Hematopoietic multipotent progenitor cell (in vitro differentiated cells): ENCODE measurements at places on chromosomes 6 and 20.
A peak's percentile ranks its signal among the peaks of the same experiment; 100 is the strongest.

DNA sequence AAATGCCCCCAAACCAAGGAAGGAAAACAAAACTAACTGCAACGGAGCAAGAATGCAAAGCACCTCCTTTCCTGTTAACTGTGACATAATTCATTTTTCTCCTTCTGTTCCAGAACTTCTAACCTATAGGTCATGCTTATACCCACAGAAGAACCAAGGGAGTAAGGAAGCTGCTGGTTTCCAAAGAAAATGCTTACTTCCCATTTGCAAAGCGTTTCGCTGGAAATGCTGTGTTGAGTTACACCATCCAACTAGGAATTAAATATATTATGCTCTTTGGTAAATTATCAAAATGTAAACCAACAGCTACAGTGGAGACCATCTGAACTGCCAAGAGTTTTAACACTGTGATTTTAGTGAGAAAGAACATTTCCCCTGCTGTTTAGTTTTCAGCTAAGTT, 42.9 kb downstream of the ATXN1 start:
- DNase-seq = no peak

DNA sequence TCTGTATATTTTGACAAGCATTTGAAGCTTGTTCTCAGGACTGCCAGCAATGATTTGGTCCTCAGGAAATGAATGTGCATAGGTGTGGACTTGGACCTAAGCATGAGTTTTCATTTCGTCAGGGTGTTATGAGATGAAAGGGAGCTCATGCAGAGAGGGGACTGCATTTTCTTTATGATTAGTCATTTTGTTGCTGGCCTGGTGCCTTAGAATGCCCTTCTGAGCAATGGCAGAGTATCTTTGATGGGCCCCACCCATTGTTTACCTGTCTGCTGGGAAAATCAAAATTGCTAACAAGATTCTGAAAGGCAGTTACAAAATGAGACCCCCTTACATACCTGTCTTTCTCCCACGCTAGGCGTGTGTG, 51.5 kb upstream of the MTHFD1L start:
- DNase-seq = no peak

DNA sequence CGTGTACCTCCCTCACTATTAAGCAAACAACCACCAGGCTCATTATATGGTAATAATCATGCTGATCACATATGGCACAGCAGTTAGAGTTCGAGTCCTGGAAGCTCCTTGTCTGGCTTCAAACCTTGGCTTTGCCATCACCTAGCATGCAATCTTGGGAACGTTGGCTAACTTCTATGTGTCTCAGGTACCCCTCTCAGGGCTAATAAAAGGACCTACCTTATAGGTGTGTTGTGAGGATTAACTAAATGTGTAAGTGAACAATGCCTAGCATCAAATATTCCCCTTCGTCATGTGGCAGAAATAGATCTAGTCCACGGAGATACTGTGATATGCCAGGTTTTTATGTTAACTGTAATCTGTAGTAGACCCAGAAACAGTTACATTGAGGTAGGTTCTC, 10.4 kb downstream of the CYP24A1 start:
- DNase-seq = no peak

- DNase-seq = no peak
Observed at GRCh38 chr20:54469293-54469692, 6.1 kb upstream of the DOK5 start.

DNA sequence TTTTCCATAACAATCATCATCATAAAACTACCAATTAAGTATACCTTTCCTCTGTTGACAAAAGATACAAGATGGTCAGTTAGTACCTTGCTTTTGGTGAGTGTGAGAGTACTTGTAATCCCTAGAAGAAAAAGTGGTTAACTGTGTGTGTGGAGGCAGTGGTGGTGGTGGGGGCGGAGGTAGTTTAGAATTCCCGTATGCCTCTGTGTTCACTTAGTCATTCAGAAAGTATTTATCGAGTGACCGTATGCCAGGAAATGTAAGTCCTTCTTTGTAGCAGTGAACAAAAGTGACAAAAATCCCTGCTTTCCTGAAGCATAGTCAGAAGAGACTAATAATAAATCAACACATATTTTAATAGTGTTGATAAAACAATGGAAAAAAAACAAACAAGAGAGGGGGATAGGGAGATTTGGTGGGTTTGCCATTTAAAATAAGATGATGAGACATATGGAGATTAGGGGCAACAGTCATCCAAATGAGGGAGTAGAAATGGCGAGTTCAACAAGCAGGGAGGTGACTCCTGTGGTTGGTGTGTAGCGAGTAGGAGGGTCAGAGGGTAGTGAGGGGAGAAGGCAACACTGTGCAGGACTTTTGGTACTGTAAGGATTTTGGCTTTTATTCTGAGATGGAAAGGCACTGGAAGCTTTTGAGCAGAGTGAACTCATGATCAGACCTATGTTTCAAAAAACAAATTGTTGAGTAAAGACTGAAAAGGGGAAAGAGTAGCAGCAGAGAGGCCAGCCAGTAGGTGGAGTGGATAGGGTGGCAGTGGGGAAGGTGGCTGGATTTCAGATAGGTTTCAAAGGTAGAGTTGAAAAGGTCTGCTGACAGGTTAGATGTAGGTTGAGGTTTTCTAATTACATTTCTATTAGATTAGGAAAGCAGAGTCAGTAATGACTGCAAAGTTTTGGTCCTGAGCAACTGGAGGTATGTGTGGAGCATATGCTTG, 40.3 kb upstream of the SIM1 start:
- DNase-seq = no peak

DNA sequence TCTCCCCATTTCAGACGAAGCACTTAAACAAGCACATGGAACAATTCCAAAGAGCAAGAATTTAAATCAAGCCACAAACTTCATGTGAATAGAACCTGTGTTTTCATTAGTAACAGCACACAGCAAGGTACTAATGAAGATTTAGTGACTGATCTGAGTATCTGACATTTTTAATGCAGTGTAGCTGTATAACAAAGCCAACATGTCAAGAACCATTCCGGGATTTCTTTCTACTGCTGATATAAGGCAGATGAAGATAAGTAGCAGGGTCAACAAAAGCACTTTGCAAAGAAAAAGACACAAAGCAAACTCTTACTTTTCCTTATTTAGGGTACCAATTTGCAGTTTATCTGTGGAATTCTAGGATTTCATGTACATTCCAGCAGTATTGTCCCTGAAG, 11.3 kb downstream of the SLC17A5 start:
- DNase-seq = no peak

DNA sequence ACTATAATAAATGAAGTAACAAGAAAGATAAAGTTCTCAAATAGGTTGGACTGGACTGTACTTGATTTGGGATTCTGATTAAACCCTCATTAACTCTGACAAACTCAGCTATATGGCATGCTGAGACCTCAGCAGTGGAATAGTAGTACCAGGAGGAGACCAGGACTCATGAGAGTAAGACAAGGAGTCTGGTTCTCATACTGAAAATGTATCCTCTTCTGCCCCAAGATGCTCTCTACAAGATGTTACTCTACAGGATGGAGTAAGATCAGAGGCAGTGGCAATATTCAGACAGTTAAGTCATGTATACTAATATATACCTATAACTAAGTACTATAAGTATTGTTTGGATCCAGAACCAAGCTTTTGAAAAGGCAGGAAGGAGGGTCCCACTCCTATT, 31.9 kb upstream of the SYNCRIP start:
- DNase-seq = no peak

GRCh38 chr6:87827346-87827745, 125.3 kb upstream of the AKIRIN2 start:
- no peak for DNase-seq

- no peak for DNase-seq
Observed at GRCh38 chr6:162770955-162771354, 43.2 kb downstream of the PACRG start.

DNA sequence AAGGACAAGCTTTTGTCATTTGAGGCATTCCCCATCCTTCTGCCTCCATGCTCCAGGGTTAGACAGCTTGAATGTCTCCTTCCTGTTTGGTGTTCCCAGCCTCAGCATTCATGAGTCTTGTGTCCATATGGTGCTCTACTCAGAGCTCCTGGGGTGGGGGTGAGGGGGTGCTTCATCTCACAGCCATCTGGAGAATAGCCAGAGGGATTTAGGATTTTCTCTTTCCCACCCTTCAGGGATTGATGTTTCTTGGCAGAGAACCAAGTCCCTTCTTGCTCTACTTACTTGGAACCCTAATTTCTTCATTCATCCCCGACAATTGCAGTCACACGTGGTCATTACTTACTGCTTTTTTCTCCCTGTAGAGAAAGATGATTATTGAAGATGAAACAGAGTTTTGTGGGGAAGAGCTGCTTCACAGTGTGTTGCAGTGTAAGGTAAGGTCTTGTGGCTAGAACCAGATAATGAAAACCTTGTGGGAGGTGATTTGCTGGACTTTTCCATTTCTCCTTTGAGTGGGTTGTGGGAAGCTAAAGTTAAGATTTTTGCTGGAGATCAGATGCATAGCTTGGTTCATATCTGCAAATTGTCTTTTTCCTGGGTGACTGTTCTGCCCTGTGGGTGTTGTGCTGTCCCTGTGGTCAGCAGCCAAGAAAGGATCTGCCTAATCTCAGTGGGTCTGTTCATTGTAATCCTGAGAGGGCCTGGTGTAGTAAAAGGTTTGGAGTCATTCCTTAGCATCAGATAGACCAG, 18.6 kb downstream of the CMTR1 start:
- no peak for DNase-seq

- DNase-seq = no peak
Observed at GRCh38 chr6:26163427-26164119, 76.3 kb downstream of the HFE start.

DNA sequence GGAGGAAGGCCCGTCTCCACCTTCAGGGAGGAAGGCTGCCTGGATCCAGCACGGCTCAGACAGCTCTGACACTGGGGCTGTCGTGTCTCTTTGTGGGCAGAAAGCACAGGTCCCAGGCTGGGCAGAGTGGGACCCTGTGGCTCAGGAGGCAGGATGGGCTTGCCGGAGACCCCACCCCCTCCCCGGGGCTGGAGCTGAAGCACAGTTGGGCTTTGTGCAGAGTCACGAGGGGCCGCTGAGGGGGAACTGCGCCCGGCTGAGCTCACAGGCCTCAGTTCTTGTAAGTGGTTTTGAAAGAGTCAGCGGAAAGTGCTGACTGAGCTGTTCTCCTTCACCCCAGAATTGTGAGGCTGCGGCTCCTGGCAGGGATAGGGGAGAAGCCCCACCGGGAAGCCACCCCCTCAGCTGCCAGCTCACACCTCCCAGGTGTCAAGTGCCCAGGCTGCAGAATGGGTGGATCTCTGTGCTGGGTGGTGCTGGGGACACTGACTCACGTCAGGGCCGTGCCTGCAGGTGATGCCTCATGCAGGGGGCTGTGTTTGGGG, 145.5 kb upstream of the RNF24 start:
- peak; percentile 87 for DNase-seq

DNA sequence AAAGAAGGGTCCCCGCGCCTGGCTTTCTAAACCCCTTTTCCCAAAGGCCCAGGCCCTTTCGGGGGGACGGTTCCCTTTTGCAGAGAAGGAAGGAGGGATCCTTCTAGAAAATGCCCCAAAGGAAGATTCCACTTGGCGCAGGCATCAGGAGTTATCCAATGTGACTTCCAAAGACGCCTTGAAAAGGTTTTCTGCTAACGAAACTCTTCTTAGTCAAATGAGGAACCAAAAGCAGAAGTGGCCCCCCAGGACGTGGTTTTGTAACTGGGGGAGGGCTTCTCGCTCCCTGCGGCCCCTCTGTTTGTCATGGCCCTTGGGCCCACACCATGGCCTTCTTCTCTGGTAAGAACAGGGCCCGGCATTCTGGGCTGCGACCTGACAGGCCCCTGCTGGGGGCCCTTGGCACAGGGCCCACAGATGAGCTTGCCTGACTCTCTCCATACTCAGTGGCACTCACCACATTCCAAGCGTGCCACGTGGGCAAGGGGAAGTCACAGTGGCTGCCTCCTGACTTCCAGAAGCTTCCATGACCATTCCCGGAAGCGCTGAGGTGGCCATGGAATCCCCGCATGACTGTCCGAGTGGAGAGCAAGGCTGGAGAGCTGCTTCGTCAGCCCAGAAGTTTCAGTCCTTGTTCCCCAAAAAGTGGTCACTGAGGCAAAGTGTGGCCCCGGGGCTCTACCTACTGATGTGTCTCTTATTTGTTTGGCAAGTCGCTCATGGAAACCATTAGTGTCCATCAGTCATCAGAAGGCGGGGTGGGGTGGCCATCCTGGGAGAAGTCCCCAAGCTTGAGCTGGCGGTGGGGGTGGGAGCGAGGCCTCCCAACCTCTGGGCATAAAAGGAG, 834 bp upstream of the CTSZ start:
- DNase-seq = peak; percentile 80

DNA sequence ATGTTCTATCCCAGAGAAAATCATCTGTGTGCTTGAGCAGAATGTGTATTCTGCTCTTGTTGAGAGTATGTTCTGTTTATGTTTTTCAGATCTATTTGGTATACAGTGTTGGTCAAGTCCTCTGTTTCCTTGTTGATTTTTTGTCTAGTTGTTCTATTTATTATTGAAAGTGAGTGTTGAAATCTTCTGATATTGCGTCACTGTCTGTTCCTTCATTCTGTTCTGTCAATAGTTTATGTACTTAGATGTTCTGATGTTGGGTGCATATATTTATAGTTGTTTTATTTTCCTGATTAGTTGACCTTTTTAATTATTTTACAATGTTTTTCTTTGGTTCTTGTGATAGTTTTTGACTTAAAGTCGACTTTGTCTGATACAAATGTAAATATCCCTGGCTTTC, 458.7 kb upstream of the HSF2 start:
- DNase-seq = no peak

GRCh38 chr6:31660381-31661261, at the start of gene C6orf47:
Gene C6orf47, minus strand, starts transcription at chr6:31660778. Its CDS starts 831 bp downstream, at chr6:31659947.
- no peak for DNase-seq

DNA sequence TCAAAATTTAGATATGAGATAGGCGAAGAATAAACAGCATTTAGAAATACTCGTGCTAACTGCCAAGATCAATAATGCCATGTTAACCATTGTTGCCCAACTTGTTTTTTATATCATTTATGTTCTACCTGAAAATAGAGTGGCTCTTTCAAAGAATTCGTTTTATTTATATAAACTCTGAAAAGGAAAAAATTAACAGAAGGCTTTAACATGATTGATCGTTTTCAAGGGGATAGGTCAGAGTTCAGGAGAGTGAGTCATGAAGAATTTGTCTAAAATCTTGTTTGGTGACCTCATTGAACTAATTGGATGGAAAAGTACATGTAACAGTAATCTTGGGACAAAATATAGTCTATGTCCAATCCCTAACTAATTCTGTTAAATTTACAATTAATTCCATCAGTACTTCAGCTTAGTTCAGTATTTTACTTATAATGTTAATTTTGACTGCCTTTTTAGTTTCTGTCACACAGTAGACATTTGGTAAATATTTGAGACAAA, 11.1 kb upstream of the ELOVL2 start:
- DNase-seq = no peak

DNA sequence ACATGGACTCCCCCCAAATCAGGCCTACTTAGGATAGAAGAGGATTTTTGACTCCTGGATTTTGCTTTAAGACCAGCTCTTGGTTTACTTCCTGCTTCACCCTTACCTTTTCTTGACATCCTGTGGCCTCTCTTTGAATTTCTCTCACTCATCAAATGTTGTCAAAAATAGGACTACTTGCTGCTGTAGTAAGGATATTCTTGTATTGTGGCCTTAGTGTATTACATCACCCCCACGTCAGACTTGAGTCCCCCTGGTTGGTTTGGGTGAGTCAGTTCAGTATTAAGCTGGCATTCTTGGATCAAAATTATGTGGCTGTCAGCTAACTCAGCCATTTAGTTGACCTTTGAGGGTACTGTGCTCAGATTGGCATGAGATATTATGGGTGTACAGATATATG, 1.1 kb downstream of the TPX2 start:
- peak; percentile 38 for DNase-seq

- no peak for DNase-seq
Observed at GRCh38 chr6:139625081-139625939, 250.9 kb upstream of the CITED2 start.
